ENCODE measurements at places on chromosomes 6 and 20. TPM values are rescaled to one million over a fixed set of nuclear protein-coding genes. Genes with fewer than 3 reads are reported as not detected.

DNA sequence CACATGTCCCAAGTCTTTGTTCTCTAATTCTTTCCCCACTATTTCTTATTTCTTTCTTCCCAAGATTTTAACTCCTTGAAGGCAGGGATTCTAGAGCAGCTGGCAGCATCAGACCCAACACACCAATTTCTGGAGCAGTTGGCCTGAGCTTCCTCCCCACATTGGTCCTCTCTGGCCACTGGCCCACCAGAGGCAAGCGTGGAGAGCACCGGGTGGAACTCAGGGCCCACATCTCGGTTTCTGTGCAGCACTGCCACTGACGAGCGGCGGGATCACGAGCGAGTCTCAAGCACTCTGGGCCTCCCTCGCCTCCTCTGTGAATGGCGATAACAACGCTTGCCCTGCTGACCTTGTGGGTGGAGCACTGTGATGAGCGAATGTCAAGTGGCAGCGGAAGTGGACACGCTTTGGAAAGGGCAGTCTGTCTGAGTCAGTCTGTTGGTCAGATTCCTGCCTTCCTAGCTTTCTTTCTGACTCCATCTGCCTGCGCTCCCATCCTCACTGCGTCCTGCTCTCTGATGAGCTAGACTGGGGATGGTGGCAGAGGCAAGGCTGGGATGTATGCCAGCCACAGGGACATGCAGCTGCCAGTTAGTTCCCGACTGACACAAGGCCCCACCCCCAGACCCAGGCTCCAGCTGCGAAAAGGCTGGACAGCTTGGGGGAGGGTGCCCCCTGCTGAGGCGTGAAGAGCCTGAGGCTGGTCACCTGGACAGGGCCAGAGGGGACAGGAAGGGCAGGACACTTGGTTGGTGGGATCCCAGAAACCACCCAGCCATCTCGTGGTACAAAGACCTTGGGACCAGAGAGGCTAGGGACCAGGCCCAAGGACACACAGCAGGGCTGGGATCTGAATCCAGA is 4.5 kb upstream of the SPDEF start:
- DNase-seq = no peak

DNA sequence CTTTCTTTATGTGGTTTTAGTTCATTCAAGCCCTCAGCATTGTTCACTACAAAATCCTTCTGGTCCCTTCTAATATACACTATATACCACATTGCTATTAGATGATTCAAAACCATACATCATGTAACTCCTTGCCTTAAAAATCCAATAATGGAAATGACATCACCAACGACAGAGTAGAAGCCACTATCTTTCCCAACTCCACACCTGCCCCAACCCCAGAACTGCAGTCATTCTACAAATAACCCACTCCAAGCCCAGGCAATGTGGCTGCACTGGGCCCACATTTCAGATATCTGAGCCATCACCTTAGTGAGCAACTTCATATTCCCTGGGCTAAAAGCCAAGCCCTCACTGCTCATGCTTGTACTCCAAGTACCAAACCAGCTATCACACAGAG is 22.6 kb upstream of the RUNX2 start:
- DNase-seq = no peak

DNA sequence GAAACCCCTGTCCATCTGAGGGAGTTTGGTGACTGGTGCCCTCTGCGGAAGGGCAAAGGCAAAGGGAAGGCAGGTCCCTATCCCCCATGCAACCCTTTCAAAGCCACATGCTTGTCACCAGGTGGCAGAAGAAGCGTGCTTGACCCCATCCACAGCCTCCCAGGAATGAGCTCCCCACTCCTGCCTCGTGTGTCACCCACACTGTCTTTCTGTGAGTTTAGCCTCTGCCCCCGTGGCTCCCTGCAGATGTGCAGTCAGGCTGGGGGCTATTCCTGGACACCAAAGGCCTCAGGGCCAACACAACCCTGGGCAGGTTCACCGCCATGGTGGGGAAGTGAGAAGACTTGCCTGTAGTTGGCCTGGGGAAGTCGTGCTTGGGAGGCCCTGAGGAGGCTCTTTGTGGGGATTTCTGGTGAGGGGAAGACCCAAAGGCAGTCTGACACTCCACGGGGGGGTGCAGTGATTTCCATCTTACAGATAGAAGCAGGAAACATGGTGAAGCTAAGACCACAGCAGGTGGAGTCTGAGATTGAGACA is 16.6 kb upstream of the PCMTD2 start:
- no peak for DNase-seq

DNA sequence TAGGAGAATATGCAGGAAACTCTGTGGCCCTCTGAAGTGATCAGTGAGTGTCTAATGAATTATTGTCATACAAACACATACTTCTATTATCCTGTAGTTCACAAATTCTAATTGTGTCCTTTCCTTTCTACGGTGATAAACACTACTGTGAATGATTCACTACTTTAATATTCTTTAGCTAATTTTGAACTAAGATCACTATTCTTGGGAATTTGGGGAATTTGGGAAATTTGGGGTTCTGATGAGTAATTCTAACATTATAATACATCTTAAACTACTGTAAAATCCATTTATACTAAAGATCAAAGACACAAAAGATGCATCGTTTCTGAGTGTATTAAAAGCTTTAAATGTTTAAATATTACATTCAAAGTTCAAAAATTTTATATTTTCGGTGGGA is 1287.2 kb upstream of the CITED2 start:
- no peak for DNase-seq

DNA sequence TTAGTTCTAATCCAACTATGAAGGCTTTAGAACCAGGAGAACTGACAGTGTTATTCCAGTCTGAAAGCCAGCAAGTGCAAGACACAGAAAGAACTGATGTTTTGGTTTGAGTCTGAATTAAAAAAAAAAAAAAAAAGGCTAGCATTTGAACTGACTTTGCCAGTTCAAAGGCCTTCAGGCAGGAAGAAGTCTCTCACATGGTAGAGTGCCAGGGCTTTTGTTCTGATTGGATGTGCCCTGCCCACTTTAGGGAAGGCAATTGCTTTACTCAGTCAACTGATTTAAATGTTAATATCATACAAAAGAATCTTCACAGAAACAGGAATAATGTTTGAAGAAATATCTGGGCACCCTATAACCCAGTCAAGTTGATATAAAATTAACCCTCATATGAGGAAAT is 212.2 kb downstream of the HIVEP2 start:
- DNase-seq = no peak

DNA sequence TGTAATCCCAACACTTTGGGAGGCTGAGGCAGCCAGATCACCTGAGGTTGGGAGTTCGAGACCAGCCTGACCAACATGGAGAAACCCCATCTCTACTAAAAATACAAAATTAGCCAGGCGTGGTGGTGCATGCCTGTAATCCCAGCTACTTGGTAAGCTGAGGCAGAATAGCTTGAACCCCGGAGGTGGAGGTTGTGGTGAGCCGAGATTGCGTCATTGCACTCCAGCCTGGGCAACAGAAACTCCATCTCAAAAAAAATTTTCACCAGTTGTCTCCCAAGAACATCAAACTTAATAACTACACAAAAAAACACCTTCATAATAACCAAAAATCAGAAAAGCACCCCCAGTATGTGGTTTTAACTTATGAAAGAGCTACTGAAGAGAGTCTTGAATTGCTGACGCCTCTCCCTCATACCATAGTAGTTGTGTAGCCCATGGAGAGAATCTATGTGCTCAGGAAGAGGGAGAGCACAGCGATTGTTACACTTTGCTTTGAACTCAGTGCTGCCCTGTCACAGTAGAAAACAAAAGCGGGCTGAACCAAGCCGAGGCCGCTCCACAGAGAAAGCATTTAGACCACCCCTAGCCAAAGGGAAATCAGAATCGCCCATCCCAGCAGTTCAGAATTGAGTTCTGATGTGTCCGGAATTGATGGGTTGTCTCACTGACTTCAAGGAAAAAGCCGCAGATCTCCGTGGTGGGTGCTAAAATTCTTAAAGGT is 42.0 kb upstream of the GMPR start:
- DNase-seq = no peak

- DNase-seq = peak; percentile 15
Measured at GRCh38 chr6:133548423-133549159, 307.4 kb downstream of the EYA4 start.

- DNase-seq = no peak
Measured at GRCh38 chr6:111646942-111647341, 41.3 kb upstream of the TRAF3IP2 start.

- DNase-seq = no peak
Measured at GRCh38 chr6:145067430-145067829, 667.9 kb downstream of the EPM2A start.

DNA sequence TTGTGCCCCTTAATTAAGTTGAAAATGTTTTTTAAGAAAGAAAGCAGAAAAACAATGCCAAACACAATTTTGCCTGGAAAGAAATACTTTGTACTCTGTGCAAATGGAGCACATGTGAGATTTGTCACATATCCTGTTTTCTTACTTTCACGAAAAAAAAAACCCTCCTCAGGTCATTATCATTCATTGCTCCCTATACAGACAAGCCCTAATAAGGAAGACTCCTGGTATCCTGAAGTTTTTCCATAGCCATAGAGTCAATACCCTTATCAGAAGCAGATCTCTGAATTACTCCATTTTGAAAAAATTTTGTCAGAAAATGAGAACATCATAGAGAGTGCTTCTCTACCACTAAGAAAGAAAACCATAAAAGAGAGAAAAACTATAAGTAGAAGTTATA is 14.0 kb upstream of the NT5E start:
- no peak for DNase-seq

GRCh38 chr6:154197196-154197860 is 158.3 kb downstream of the OPRM1 start:
- DNase-seq = peak; percentile 79

DNA sequence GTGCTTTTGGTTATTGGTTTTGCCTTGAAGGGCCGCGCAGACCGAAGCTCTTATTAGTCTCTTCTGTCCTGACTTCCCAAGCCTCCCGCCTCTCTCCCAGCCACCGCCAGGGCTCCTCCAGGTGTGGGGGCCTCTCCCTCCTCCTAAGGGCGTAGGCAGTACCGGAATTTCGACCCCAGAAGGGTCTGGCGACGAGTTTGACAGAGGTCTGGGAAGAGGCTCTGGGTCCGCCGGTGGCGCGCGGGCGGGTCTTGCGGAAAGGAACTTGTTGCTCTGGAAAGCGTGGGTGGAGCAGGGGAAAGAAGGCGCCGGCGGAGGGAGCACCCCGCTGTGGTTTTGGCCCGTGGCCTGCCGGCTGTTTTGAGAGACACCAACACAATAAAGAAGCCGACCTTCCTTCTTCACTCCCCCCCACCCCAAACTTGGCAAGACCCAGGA is 1.8 kb downstream of the PCSK2 start:
- DNase-seq = peak; percentile 32

DNA sequence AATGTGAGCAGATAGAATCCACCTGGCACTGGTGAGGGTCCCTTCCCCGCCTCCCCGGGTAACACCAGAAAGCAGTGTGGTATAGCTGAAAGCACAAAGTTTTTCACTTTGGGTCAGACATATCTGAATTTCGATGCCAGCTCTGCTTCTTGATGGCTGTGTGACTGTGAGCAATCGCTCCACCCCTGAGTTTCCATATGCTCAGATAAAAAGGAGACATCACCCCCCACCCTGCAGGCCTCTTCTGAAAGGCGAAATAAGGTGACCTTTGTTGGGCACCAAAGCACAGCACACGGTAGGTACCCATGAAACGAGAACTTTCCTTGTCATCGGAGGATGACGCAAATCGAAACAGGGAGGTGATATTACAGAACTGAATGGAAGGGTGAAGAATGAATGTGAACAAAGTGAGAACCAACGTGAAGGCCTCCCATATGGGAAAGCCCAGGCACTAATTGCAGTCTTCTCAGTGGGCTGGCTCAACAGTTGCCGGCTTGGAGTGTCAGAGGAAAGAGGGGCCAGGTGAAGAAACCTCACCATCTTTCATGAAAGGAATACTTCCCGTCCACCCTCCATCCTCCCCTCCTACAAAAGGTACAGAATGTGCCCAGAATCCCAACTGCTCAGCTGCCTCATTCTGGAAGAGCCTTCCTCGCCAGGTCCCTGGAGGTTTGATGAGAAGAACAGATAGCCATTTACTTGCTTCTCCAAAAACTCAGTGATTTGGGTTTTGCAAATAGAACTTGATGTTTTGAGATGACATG is 61.8 kb downstream of the NFATC2 start:
- no peak for DNase-seq

GRCh38 chr6:56268266-56268665 is 20.9 kb upstream of the COL21A1 start:
- no peak for DNase-seq

DNA sequence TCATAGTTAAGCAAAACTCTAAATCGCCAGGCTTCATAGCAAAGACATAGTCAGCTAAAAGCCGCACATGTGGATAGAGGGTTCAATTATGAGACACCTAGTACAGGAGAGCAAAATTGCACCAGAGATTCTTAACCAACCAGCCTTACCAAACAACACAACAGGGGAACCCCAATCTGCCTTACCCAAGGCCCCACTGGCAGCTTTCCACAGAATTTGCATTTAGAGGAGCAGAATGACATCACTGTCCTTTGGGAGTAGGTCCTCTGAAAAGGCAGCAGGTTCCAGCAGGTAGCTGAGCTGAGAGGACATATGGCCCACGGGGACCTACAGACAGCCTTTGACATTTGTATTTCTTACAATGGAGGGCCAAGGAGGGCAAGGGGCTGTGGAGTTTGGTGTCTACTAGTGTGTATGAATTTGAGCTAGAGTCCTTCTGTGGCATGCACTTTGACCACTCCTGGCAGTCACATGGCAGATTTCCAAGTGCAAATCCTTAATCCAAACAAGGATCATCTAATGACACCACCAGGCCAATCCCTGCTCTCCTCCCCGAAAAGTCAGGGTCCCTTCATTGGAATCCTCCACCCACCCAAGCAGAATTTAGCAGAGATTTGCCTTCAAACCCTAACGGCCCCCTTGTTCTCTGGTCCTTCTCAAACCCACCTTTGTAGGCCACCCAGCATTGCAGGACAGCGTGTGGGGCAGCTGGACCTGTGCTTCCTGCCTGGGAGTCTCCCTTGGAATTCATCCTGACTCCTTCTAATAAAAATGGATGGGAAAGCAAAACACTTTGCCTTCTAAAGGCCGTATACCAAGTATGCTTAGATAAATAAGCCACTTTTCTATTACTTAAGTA is 171.2 kb upstream of the SUPT3H start:
- no peak for DNase-seq

The ZC2HC1B gene
- not detected for polyA plus RNA-seq

The DHX16 gene
- 42.7 TPM for polyA plus RNA-seq

The TINAG gene
- polyA plus RNA-seq = not detected

The NRSN1 gene
- polyA plus RNA-seq = 0.31 TPM

The CNR1 gene
- 0.14 TPM for polyA plus RNA-seq

The OR5V1 gene
- polyA plus RNA-seq = not detected

The NRN1 gene
- 8.8 TPM for polyA plus RNA-seq

The C20orf144 gene
- 0.78 TPM for polyA plus RNA-seq

The HTR1E gene
- polyA plus RNA-seq = 0.70 TPM
